NCI-H1105 treated with DMSO at 0.1 percent for 48 hours (cell line): ENCODE measurements at places on chromosomes 12 and 14.
A peak's percentile ranks its signal among the peaks of the same experiment; 100 is the strongest.

DNA sequence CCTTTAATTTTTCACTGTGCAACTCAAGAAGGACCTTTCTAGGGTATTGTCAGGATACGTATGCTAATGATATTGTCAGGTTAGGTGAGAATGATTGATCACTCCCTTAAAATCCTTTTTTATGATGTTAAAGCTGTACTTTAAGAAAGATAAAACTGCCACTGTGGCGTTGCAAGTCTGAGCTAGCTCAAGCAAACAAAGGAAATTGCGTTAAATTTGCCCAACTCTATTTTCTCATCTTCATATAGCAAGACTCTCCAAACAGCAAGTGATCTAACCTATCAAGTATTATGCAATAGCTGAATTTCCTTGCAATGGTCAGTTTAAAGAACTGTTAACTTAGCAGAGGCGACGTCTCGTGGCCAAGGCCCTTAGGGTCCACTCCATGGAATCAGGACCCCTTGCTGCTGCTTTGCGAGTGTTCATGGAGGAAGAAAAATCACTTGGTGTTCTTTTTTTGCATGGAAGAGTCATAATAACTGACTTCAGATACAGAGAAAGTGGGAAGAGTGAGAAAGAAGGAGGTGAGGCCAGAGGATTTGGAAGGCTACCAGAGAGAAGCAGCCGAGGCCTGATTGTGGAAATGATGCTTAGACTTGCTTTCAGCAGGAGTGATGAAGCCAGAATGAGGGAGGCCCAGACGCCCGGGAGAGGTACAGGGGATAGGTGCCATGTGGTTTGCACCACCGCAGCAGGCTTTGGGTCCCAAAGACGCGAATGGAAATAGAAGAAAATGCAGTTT is 2.5 kb downstream of the TRAF3 start:
- no peak for DNase-seq

- DNase-seq, result no peak
These were observed 10.0 kb upstream of the PKP2 start for GRCh38 chr12:32906399-32907165.

DNA sequence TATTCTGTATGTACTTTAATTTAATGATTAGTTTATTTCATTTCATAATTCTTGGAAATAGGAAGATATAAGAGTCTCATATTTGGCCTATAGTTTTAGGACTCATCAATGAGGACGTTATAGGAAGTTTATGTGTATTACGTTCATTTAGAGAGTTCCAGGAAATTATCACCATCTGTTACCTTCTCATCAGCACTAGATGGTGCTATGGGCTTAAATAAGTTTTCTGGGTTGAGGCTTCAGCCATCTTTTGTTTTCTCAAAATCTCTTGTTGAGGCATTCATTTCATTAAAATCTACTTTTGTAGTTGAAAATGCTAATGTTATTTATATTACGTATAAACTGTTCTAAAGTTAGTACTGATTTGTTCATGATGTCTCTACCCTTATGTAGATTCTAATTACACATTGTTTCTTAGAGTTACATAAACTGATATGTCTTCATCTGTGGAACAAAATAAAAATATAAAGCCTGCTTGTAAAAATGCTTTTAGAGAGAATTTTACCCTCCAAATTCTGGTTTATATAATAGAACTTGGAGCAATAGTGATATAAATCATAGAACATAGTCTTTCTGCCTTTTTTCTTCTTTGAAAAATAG is 89.2 kb downstream of the CFAP54 start:
- DNase-seq, result peak; percentile 80

GRCh38 chr12:57899010-57899662 is 42.2 kb upstream of the ATP23 start:
- peak; percentile 26 for DNase-seq
